ENCODE measurements at places on chromosomes 1 and 21.

DNA sequence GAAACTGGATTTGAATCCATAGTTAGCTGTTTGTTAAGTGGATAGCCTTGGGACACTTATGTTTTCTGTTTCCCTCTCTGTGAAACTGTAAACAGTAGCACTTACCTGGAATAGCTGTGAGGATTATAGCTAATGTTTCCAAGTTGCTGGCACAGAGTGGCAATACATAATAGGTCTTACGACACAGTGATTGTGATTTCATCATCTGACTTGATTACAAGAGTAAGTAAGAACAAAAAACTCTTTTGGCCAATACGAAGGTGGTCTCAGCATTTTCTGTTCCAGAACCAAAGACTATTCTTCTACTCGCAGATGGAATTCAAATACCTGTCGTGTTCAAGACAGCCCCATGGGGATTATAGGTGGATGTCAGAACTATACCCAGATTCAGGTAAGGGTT is 2.1 kb downstream of the C8B start:
- no peak for DNase-seq

DNA sequence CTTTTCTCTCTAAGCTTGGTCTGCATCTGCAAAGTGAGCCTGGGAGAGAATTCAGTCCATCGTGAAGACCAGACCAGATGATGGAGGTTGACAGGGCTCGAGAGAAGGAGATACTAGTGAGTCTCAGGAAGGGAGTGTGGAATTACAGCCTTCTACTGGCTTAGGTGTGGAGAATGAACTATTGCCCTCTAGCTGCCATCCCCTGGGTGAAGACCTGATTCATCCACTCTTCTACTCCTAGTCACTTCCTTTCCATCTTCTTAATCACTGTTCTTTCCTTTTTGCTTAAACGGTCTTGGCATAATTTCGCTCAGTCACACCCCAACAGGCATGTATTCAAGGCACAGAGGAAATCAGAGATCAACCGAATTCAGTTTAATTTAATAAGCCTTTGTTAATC is 34.0 kb upstream of the HSD17B7 start:
- DNase-seq: no peak

DNA sequence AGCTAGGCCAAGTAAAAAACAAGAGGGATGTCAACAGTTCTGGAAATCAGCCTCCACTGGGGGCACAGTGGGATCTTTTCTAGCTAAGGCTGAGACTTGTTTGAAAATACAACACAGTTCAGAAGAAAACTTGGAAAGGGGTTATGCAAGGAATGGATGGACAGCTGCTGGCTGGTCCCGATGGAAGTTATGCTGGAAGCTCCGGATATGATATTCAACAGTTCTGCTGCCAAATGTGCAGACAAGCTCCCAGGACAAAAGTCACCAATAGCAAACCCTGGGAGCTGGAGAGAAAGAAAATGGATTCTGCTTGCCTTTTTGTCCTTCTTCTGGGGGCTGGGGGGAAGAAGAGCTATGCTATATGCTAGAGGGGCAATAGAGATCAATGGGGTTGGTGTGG is 14.3 kb downstream of the LMX1A start:
- DNase-seq: no peak

DNA sequence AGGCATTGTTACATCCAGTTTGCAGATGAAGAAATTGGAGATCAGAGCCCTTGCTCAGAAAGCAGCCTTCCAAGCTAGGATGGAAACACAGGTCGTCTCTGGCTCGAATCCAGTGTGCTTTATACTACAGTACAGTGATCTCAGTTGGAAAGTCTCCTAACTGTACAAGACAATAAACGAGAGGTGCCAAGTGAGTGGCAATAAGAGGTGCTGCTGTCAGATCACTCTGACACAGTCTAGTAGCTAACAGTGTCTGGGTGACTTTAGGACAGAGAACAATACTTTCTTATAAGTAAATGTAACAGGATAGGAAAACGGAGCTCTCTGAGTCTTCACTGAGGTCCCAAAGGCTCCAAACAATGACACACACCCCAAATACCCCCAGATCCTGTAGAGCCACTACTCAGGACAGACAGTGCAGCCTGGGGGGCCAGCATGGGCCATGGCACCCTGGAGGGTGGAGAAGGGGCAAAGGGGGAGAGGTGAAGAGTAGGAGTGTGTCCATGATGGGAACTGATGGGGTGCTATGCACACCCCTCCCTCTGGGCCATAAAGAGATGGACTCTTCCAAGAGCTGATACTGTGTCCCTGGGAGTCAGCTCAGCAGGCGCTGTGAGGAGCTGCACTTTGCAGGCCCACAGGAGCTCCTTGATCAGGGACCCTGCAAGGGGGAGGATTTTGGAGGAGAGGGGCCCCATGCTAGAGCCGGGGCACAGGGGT is 3.3 kb downstream of the SH3BGR start:
- no peak for DNase-seq

DNA sequence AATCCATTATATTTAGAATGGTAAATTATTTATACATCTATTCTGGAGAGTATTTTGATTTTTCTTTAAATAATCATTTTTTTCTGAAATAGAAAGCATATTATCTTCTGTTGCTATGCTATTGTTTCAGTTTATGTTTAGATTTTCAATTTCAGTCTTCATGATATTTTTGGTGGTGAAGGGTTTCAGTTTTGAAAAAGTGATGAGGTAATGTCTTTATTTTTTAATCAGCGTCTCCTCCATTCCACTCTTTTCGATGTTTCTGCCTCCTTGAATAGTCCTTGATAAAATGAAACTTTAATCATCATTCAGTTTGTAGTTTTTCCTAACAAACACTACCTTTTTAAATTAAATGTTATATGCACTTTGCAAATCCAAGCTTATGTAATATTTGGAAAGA is 428.6 kb downstream of the PTPRC start:
- DNase-seq: no peak

- DNase-seq: no peak
Measured at GRCh38 chr1:59062743-59063142, 234.2 kb upstream of the FGGY start.

GRCh38 chr21:45600248-45600647 is 43.3 kb upstream of the PCBP3 start:
- DNase-seq: no peak

DNA sequence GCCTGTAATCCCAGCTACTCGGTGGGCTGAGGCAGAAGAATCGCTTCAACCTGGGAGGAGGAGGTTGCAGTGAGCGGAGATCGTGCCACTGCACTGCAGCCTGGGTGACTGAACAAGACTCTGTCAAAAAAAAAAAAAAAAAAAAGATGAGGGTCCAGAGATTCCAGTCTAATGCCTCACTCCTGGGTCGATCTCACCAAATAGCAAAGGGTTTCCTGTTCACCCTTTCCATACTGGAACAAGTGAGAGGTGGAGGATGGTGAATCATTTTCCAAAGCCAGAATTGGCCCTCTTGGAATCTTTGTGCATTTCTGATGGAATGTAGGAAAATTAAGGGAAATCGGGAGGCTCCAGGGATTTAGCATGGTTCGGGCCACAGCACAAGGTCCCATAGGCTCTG is 58.1 kb upstream of the ZNF648 start:
- DNase-seq: no peak

- no peak for DNase-seq
Measured at GRCh38 chr1:88731475-88732269, 47.6 kb downstream of the PKN2 start.

GRCh38 chr1:18970762-18971161 is 14.3 kb upstream of the IFFO2 start:
- no peak for DNase-seq

GRCh38 chr1:150968491-150968890 is 6.1 kb downstream of the CERS2 start:
- DNase-seq: no peak

GRCh38 chr1:12059722-12060464 is 3.2 kb upstream of the TNFRSF8 start:
- no peak for DNase-seq

- DNase-seq: no peak
Measured at GRCh38 chr1:145980457-145980994, 15.9 kb downstream of the TXNIP start.

- no peak for DNase-seq
Measured at GRCh38 chr1:156663178-156663577, 14.0 kb downstream of the NES start.

DNA sequence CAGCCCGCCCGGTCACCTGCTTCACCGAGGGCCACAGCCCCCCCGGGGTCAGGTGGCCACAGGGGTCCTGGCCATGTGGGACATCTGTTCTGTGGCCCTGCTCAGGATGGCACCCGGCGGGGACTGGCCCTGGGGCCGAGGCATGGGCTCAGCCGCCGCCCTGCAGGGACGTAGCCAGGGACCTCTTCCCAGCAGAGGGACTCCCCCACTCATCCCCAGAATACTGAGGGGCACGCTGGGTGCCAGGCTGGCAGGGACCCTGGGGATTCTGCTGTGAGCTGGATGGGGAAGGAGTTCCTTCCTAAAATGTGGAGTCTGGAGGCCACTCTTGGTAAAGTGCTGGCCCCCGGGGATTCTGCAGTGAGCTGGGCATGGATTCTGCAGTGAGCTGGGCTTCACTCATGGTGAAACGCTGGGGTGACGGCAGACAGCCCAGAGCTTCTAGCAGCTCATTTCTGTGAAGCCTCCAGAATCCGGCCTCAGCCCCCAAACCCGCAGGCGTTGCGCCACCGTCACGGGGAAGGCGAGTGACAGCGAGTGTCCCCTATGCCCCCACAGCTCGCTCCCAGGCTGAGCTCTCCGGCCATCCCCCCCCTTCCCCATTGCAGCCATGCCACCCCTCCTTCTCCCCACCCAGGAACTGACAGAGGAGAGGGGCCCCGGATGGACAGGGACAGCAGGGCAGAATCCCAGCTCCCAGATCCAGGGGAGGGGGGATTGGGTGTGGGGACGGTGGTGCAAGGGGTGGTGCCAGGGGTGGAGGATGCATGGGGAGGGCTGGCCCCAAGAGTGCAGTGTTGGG is 1.4 kb downstream of the ITGB2 start:
- no peak for DNase-seq

DNA sequence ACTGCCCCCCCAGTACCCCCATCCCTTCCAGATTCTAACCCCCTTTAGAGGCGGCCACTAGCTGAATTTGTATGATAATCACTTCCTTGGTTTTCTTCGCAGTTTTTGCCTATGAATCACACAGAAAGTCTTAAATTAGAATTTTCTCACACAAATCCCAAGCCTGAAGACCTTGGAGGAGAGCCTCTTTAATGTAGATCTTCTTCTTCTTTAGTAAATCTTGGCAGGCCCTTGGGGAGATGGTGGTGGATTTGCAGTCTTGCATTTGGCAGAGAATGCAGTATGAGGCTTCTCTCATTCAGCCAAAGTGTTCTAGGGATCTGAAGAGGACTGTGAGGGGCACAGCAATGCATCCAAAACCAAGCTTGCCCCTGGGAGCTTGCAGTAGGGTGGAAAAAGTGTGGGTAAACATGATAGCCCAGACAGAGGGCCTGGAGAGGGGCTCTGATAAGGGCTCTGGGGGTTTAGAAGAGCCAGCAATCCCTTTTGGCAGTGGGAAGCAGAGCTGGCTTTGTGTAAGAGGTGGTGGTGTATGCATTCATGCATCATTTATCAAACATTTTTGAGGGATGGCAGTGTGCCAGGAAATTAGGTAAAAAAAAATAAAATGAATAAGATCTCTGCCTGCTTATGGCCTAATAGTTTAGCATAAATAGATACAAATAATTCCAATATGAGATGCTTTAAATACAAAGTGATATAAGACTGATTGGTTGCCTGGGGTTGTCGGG is 7.7 kb upstream of the CDC42 start:
- no peak for DNase-seq

DNA sequence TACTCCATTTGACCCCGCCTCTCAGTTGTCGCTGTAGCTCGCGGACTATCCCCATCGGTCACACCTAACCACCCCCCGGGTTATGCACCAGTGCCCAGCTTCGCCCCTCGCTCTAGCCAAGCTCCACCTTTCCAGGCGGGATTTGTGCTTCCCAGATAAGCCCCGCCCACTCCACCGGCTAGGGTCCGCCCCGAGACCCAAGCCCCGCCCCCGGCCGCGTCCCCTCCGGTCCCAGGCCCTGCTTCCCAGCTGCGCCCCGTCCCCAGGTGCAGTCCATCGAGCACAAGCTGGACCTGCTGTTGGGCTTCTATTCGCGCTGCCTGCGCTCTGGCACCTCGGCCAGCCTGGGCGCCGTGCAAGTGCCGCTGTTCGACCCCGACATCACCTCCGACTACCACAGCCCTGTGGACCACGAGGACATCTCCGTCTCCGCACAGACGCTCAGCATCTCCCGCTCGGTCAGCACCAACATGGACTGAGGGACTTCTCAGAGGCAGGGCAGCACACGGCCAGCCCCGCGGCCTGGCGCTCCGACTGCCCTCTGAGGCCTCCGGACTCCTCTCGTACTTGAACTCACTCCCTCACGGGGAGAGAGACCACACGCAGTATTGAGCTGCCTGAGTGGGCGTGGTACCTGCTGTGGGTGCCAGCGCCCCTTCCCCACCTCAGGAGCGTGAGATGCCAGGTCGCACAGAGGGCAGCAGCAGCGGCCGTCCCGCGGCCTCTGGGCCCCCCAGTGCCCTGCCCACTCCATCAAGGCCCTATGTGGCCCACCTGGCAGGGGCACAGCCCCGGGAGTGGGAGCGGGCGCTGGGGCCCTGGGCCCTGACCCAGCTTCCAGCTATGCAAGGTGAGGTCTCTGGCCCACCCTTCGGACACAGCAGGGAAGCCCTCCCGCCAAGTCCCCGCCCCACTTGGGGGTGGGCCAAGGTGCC is 23.9 kb downstream of the CITED4 start:
- DNase-seq: no peak

- no peak for DNase-seq
Measured at GRCh38 chr1:22043198-22043769, 9.2 kb upstream of the CDC42 start.

- DNase-seq: no peak
Measured at GRCh38 chr1:183025782-183026774, 2.9 kb downstream of the LAMC1 start.

GRCh38 chr1:199734186-199734585 is 293.3 kb upstream of the NR5A2 start:
- DNase-seq: no peak

DNA sequence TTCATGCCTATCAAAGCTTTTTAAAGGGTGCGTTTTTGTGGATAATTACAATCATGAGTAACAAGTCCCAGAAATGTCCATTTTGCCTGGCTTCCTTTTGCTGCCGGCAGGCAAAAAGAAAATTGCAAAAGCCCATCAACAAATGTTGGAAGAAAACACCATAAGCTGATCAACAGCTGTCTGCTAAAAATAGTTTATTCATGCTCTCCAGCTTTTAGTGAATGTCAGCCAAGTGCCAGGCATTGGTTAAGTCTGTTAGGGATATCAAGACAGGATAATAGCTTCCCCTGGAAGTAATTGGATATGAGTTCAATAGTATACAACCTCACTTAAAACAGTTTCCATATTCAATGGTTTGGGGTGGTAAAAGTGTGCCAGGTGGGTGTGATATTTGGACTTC is 13.6 kb upstream of the AGMAT start:
- DNase-seq: no peak

- DNase-seq: no peak
Measured at GRCh38 chr1:192973988-192974387, 85.2 kb downstream of the UCHL5 start.
